ENCODE measurements at places on chromosomes 6 and 20.
A peak's percentile ranks its signal among the peaks of the same experiment; 100 is the strongest.

DNA sequence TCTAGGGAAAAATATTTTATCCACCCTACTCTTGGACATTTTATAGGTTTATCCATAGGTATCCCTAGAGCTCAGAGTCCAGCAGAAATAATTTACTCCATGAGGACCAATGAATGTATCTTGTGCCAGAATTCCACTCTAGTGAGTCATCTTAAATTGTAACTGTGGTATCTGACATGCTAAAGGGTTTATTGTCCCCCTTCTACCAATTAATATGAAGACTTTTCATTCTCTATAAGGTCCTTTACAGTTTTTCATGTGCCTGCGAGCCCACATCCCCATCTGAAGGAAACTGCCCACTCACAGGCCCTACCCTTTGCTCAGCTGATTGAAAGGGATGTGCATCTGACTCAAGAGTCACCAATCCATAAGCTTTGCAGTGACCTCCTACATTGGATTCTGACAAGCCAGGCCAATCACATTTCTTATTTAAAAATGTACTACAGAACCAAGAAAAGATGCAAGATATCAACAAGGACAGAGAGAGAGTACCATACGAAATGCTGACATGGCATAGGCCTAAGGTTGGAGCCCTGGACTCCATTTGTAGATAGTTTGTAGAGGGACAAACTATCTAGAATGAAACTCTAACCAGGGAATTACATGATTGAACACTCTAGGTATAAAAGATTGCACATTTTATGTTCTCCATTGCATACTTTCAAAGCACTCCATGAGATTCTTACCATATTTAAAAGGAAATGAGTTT, 93.4 kb upstream of the DEFB112 start:
- no peak for DNase-seq

DNA sequence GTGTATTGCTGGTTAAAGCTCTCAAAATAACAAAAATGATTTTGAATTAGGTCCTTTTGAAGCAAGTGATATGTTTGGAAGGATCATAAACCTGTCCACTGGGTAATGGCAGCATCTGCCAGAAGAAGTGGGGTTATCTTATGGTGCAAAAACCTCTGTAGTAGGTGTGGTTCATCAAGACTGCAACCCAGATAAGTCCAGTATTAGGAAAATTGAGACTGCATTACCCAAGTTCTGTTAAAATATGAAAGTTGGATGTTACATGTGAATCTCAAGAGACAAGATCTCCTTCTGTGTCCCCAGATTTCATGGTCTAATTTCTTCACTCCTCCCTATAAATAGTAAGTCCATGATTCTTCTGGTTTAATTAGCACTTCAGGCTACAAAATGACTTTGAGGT, 59.4 kb downstream of the RPRD1B start:
- no peak for DNase-seq

- no peak for DNase-seq
These were observed 181.8 kb downstream of the SASH1 start for GRCh38 chr6:148524471-148524882.

GRCh38 chr20:10332656-10333415, 101.2 kb downstream of the MKKS start:
- no peak for DNase-seq

GRCh38 chr6:163381118-163381756, 33.3 kb upstream of the QKI start:
- no peak for DNase-seq

DNA sequence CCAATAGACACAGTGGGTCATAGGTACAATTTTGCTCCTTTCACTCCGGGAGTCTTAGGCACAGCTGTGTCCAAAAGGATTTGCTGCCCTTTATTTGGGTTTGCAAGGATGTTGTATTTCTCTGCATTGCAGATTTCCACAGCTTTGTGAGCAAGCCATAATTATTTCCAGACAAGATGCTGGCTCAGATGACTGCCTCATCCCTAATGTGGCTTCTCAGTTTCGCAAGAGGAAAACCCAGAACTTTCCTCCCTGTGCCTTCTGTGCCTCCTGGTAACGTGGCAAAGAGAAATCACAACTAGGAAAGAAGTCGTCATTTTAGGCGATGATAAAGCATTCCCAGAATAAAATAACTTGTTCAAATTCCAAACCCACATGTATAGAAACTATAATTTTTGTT, 33.7 kb downstream of the FAM50B start:
- DNase-seq, result no peak

DNA sequence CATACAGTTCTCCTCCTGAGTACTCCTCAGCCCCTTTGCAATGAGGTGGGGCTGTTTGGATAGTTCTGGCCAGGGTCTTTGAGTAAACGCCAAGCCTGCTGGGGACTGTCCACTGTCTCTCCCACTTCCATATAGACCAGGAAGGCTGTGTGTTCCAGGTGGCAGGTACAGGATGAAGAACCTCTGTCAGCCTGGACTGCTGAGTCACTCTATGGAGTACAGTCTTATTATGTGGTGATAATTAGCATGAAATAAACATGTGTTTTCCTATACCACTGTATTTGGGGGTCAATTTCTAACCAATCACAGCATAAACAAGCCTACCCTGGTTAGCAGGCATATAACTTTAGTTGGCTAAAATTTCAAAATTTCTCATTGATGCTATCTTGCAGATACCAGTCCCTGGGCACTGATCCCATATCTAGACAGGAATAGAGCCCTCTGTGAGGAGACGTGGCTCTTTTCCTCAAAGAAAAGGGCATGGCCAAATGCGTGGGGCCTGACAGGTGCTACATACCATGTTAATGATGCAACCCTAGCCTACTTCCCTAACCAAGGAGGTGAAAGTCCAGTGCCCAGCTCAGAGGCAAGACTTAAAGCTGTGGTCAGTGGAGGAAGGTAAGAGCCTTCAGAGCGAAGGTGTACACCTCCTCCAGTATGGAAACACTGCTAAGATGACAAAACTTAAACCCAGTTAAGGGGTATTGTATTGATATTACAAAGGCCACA, 4.5 kb upstream of the ALDH8A1 start:
- DNase-seq, result no peak

DNA sequence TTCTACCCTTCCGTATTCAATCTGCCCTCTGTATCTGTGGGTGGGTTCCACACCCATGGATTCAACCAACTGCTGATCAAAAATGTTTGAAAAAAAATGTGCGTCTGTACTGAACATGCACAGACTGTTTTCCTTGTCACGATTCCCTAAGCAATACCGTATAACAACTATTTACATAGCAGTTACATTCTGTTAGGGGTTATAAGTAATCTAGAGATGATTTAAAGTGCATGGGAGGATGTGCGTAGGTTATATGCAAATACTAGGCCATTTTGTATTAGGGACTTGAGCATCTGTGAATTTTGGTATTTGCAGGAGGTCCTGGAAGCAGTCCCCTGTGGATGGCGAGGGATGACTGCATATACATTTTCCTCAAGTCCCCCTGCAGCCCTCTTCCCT, 486.9 kb downstream of the PREX1 start:
- DNase-seq, result no peak

GRCh38 chr6:39882531-39882899, 51.7 kb downstream of the MOCS1 start:
- DNase-seq, result no peak

GRCh38 chr6:4103929-4104328, 25.0 kb upstream of the FAM217A start:
- DNase-seq, result no peak

GRCh38 chr6:107460083-107460631, 793 bp upstream of the PDSS2 start:
- peak; percentile 34 for DNase-seq

- no peak for DNase-seq
These were observed 252.4 kb upstream of the IRAK1BP1 start for GRCh38 chr6:78614961-78615360.

GRCh38 chr6:35136185-35136584, 5.0 kb downstream of the TCP11 start:
- DNase-seq, result no peak

GRCh38 chr20:15036948-15037347, 699.5 kb upstream of the FLRT3 start:
- DNase-seq, result no peak

DNA sequence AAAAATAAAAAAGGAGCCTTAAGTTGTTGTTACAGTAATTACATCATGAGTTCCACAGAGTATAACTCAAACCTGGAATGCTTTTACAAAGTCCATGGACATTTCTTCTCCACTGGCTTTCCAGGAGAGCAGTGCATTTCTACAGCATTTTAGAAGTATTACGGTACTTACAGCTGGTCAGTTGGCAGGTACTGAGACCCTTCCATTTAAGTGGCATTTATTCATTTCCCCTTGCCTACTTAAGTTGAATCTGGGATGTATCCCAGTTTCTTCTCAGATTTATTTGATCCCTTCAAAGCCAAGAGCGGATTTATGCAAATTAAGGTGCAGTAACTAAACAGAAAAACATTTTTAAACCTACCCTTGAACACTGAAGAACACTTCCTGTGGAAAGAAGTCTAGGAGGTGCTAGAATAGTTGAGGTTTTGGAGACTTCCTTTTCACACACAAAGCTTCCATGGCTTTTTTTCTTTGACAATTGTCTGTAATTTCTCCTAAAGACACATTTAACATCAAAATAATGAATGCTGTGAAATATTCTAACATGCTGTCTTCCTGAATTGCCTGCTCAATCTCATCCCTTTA, 3.4 kb downstream of the PRDM13 start:
- DNase-seq, result peak; percentile 52

DNA sequence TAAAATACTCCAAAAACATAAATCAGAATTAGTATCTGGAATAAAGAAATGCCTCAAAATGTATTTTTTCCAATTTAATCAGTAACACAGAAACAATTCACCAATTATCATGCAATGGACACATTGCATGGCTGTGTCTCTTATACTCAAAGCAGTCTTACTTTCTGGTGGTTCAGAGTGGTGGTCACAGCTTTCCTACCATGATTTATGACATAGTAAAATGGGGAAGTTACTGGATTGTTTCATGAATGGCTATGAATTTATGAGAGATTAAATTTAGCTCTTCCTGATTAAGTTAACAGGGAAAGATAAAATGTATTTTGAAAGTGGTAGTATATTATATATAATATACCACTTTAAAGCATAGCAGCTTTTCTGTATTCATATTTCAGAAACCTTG, 331.5 kb upstream of the MAP3K7 start:
- DNase-seq, result no peak

- no peak for DNase-seq
These were observed 175.4 kb upstream of the KCNQ5 start for GRCh38 chr6:72446430-72446829.
